ENCODE measurements at places on chromosomes 16 and 17. TPM values are rescaled to one million over a fixed set of nuclear protein-coding genes. Genes with fewer than 3 reads are reported as not detected.

Gene MYADML2
- total RNA-seq, result not detected

DNA sequence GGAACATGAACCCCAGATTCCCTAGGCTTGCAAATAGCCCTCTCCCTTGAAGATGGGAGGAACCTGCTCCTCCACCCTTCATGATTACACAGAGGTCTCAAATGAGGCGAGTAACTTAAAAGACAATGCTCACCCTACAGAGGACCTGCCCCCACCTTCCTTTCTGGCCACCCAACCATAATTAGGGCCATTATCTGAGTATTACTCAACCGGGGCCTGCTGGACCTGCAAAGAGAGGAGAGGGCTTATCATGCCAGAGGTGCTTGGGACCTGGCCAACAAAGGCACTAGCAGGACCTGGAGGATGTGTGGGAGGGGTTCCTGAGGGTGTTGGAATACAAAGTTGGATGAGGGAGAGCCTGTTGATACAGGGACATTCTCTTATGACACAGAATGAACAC is 42.4 kb downstream of the RNF157 start:
- no peak for DNase-seq

DNA sequence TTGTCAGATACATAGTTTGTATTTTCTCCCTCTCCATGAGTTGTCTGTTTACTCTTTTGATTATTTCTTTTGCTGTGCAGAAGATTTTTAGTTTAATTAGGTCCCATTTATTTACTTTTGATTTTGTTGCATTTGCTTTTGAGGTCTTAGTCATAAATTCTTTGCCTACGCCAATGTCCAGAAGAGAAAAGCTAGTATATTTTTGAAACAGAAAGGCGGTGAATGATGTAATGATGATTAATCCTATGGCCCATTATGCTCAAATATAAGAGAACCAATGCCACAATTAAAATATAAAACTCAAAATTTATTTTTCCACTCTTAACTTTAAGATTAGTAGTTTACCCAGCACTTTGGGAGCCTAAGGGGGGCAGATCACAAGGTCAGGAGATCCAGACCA is 59.8 kb upstream of the SMIM36 start:
- peak; percentile 60 for DNase-seq

Gene SBK1
- total RNA-seq, result under 0.01 TPM

Gene CX3CL1
- total RNA-seq, result not detected

DNA sequence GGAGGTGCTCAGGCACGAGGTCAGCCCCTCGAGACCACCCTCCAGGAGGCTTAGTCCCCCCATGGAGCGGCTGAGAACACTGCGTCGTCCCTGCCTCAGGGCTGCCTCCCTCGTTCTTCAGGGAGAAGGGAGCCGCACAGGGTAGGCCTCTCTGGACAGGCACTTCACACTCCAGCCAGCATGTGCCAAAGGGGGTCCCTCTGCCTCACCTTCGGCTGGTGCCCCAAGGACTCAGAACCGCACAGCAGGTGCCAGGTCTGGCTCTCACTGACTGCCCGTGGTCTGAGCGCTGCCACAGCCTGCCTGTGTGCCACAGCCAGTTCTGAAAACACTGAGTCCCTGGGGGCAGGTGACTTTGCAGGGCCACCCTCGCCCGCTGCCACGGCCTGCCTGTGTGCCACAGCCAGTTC is 7.1 kb downstream of the P2RX5 start:
- DNase-seq, result no peak

DNA sequence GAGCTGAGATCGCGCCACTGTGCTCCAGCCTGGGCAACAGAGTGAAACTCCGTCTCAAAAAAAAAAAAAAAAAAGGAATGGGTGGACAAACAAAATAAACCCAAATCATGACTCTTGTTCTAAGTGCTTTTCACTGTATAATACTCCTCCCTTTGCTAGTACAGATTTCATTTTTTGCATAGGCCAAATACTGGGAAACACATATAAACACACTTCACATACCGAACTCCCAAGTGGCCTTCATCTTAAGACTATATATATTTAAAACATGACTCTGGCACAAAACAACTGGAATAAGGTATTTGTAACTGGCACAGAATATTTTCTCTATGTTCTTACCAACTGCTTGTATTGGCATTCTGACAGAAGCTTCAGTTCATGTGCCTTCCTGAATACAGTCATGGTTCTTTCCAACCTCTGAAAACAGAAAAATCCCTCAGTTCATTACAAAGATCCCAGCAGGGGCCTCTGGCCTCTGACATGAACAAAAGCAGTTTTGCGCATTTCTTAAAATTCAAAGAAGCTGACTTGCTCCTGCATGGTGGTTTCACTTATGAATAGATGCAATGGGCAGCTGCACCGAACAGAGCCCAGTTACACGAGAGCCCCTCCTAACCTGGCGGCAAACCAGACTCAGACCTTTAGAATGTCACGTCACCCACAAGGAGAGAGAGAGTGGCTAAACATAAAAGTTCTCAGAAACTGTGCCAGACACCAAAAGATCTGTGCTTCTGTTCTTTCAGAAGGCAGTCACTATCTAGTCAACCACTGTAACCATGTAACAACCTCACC is 19.1 kb upstream of the COPRS start:
- DNase-seq, result peak; percentile 38

Data from fibroblast of lung (primary cell).